G401 (cell line): ENCODE measurements at places on chromosomes 1 and 21.

- DNase-seq, result no peak
Observed at GRCh38 chr1:176517484-176517883, 54.5 kb downstream of the PAPPA2 start.

DNA sequence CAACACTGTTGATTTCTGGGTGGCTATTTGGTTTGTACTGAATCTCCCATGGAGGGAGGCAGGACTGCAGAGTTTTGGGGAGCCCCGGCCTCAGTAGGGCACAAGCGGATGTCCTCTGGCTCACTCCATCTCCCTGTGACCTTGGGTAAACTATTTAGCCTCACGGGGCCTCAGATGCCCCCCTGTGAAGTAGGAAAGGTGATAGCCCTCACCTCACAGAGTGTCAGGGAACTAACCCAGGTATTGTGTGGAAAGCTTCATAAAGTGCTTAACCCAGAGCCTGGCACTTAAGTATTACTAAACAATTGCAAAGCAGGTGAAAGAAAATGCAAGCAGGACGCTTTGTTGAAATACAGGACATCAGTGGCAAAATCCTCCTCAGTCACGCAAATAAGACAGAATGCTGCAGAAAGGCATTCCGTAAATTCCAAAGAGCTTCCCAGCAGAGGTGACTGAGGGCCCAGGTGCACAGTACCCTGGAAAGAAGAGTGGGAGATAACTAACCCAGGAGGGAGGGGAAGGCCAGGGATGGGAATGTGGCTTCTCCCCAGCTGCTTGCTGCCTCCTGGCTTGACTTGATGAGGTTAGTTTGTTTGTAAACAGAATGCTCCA lies 436.3 kb downstream of the PRDM2 start:
- DNase-seq, result no peak

DNA sequence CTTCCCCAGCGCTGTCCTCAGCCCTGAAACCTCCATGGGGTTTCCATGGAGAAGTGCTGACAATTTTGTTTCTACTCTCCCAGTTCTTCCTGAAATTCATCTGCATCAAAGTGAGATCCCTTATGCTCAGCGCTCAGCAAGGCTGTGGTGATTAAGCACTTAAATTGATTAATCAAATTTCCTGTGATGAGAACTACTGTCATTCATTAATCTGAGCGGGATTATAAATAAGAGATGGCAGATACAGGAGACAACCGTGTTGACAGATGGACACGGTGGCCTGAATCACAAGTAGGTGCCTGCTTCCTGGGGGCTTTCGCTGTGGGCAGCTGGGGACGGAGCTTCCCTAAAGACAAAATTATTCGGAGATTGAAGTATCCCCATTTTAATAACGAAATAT lies 329.1 kb upstream of the VAMP3 start:
- DNase-seq, result no peak

GRCh38 chr1:94614996-94615395 lies 73.4 kb upstream of the F3 start:
- DNase-seq, result no peak
